ENCODE measurements at places on chromosomes 6 and 20.

- no peak for DNase-seq
Observed at GRCh38 chr20:37315452-37316110, 26.1 kb downstream of the MANBAL start.

GRCh38 chr20:62721511-62722370, 13.1 kb downstream of the NTSR1 start:
- DNase-seq, result no peak

DNA sequence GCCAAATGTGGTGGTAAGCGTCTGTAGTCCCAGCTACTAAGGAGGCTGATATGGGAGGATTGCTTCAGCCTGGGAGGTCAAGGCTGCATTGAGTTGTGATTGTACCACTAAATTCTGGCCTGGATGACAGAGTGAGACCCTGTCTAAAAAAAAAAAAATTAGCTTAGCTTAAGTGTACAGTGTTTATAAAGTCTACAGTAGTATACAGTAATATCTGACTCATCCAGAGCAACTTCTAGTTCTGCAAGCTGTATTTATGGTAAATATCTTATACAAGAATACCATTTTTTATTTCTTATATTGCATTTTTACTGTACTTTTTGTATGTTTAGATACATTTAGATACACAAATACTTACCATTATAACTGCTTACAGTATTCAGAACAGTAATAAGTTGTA, 58.1 kb downstream of the UQCC1 start:
- no peak for DNase-seq

DNA sequence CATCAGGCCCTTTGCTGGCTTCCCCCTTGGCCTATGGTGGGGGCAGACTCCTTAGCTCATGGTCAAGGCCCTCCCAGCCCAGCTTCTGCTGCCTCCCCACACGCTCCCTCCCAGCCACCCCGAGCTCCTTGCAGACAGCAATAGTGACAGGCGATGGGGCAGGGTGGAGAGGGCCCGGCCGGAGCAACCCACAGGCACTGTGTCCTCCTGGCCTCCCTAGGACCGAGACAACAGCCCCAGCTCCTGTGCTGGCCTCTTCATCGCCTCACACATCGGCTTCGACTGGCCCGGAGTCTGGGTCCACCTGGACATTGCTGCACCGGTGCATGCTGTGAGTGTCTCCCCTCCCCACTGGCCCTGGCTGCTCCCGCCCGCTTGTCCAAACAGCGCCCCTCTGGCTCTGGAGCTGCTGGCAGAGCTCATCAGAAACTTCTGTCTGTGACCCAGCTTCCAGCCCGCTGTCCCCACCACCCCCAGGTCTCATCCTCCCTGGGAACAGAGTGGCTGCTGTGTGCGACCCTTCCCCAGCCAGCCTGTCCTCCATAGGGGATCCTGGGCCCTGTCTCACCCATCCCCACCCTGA, 21.8 kb downstream of the NPEPL1 start:
- no peak for DNase-seq

DNA sequence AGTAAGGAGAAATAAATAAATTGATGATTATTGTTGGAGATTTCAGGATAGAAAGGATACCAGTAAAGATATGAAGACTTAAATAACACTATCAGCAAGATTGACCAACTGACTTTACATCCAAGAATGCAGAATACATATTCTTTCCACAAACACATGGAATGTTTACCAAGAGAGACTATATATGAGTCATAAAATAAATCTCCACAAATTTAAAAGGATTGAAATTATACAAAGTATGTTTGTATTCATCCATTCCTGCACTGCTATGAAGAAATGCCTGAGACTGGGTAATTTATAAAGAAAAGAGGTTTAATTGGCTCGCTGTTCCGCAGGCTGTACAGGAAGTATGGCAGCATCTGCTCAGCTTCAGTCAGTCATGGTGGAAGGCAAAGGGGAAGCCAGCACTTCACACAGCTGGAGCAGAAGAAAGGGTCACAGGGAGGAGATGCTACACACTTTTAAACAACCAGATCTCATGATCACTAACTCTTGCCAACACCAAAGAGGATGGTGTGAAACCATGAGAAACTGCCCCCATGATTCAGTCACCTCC, 56.7 kb upstream of the TNFRSF21 start:
- no peak for DNase-seq

DNA sequence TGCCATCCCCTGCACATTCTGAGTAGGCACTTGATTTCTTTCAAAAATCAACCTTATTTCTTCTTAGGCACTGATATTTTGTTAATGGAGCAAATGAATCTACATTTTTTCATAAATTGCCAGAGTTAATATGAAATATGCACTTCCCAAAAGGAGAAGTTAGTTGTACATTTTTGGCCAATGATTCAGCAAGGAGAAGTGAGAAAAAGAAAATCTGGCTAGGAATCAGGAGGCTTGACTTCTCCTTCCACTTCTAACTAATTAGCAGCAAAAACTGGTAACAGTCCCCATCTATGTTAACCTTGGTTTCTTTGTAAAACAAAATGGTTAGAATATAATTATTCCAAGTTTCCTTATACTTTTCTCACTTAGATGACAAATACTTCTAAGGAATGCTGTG, 7.0 kb upstream of the DSE start:
- DNase-seq, result no peak

DNA sequence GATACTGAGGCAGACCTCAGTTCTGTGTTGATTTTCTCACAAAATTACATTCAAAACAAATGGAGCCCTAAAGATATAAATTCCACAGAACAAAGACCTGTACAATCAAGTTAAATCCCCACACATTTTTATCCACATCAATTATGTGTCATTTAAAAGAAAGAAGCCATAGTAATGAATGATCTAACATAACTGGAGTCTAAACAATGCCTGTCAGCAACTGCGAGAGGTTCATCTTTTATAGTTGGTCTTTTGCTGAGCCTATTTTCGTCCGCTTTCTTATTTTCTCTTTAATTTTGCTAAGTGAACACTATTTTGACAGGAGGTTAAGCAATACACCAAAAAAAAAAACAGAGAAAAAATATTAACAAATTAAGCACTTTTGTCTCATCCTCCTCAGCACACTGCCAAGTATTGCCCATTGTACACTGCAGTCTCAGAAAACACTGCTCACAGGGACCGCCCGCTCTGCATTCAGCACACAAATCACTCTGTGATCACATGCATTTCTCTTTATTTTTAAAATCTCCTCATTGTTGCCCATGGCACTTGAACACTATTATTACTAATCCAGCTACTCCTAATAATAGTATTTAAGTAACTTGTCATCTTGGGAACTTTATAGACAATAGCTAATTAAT, 140.8 kb downstream of the BTBD9 start:
- no peak for DNase-seq

GRCh38 chr6:131825946-131826345, 18.1 kb downstream of the ENPP1 start:
- DNase-seq, result no peak

DNA sequence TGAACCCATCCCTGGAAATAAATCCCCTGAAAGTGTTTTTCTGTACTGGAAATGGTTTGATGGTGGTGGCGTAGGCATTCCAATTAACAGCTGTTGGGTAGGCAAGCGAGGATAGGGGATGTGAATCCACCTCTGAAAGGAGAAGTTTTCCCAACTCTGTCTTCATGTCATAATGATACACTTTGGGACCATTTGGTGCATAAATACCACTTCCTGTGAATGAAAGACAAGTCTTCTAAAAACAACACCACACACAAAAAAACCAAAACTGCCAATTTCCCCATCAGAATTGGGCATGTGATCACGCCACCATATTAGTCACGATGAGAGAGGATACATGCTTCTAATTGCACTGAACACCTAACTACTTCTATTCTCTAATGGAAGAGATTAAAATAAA, 6.4 kb downstream of the VNN2 start:
- DNase-seq, result no peak

GRCh38 chr6:101386982-101387381, 6.5 kb upstream of the GRIK2 start:
- DNase-seq, result no peak

Data from GM18507 (cell line).